ENCODE measurements at places on chromosomes 5 and 9.

- no peak for DNase-seq
Measured at GRCh38 chr5:139501381-139501780, 18.8 kb upstream of the STING1 start.

GRCh38 chr5:42108468-42108867 lies 183.4 kb downstream of the FBXO4 start:
- no peak for DNase-seq

DNA sequence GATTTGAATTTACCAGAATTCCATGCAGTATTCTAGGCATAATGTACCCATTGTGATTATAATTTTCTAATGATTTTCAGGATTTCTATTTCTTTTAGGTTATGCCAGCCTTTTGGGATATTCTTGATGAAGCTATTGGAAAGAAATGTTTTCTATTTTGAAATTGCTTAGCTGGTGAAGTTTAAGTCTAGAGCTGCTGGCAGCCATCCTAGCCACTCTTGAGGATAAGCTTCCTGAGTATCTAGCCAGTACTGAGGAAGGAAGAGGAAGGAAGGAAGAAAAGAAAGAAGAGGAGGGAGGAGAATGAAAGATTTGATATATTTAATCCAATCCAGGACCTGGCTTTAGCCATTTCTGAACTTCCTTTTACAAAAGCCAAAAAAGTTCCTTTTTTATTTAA lies 142.1 kb upstream of the DAB2 start:
- no peak for DNase-seq

DNA sequence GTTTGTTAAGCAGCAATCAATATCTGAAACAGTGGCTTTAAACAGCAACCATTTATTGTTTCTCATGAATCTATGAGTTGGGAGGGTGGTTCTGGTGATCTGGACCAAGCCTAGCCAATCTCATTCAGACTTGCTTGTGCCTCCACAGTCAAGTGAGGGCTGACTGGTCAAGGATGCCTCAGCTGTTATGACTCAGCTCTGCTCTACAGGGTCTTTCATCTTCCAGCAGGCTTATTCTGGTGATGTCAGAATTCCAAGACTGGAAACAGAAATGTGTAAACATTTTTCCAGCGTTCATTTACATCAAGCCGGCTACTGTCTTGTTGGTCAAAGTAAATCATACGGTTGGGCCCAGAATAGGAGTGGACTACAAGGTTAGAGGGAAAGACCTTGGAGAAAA lies 2.5 kb upstream of the PIP5K1B start:
- DNase-seq = no peak

DNA sequence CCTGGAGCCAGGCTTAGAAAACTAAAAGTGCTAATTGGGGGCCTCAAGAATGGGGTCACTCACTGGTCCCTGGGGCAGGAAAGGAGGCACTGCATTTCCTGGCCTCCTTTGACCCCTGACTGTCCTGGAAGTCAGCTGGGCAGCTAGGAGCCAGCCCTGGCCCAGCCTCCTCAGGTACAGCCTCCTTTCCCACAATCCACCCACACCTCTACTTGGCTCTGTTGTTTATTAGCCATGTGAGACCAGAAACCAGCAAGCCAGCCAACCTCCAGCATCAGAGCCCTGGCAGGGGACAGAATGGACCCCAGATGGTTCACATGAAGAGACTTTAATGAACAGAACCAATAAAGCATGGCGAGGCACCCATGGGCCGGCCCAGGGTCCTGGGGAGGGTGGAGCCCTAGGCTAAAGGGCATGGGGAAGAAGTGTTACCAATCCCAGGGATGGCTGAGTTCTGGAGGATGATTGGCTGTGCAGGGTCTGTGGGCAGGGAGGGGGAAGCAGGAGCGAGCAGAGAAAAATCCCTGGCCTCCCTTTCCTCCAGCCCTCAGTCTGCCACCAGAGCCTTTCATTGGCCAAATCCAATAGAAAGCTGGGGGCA lies 55.3 kb upstream of the ANGPTL2 start:
- no peak for DNase-seq

- no peak for DNase-seq
Measured at GRCh38 chr5:179166886-179167841, 107.0 kb downstream of the ZNF354C start.

DNA sequence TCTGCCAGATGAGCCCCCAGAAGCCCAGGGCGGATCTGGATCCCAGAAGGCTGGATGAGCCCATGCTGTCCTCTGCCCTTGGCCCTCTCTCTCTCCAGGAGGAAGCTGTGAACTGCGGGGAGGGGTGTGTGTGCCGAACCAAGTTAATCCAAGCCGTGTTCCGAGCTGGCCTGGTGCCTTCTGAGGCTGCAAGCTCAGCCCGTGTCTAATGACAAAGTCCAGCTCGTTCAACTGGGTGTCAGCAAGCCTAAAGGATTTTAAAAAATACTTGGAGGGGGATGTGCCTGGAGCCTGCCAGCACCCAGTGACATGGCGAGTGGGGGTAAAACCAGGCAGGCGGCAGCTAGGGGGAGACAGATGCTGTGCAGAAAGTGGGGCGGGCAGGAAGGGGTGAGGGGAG lies 8.0 kb downstream of the STC2 start:
- no peak for DNase-seq

Measured in HFFc6 (cell line).